ENCODE measurements at places on chromosomes 1 and 21. TPM values are rescaled to one million over a fixed set of nuclear protein-coding genes. Genes with fewer than 3 reads are reported as not detected.
A peak's percentile ranks its signal among the peaks of the same experiment; 100 is the strongest.

DNA sequence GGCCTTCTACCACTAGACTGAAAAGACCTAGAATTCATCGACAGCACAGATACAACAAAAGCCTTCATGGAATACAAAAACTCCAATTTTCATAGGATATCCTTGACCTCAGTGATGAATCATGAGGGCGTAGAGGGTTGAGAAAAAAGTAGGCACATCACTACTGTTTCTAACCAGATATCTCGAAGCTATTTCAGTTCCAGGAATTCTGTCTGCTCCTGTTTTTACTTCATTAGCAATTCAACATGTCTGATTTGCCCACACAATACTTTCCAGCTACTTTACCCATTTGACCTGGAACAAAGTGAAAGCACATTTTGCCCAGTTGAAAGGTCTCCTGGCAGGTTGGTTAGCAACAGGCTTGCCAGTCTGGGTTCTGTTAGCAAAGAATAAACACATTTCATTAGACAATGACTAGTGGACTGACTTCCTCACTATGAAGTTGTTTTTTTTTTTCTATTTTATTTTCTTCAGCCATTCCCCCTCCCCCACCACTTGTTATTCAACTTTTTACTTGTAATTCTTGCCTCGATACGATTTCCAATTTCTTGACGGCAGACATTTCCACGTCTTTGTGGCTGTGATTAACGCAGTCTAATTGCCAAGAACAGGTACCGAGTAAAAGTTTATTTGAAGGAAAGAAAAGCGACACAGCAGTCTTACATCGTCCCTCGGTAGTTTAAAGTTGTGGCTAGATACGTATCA lies 4.0 kb upstream of the ZBTB18 start:
- H3K4me3 ChIP-seq: peak overlapping the region; percentile 70
- peaks cover 14% of the 10 kb centered on the region for H3K4me1 ChIP-seq
- no peak for DNase-seq
- H3K27ac ChIP-seq: no peak overlapping the region

GRCh38 chr1:246384616-246385015 lies 122.5 kb downstream of the SMYD3 start:
- H3K36me3 ChIP-seq: no peaks in the 10 kb centered on the region
- no peaks in the 10 kb centered on the region for H3K4me1 ChIP-seq
- H3K27me3 ChIP-seq: no peaks in the 10 kb centered on the region
- H3K4me3 ChIP-seq: no peak overlapping the region
- no peak overlapping the region for H3K27ac ChIP-seq

DNA sequence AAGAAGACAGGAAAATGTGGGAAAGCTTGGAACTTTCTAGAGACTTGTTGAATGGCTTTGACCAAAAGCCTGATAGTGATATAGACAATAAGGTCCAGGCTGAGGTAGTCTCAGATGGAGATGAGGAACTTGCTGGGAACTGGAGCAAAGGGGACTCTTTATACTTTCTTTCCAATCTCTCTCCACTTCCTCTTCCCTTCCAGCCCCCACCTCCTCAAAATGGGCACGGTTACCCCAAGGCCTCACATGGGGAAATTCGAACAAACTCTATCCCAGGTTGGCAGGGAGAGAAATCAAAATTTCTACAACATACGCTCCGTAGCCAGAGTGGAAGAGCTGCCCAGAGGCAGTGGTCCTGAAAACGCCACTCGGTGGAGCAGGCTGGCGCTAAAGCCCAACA lies 15.2 kb downstream of the PPT1 start:
- H3K36me3 ChIP-seq: peaks cover 24% of the 10 kb centered on the region
- no peak overlapping the region for H3K4me3 ChIP-seq
- no peaks in the 10 kb centered on the region for H3K27me3 ChIP-seq
- no peak overlapping the region for H3K27ac ChIP-seq
- DNase-seq: no peak

- no peaks in the 10 kb centered on the region for H3K36me3 ChIP-seq
- H3K27me3 ChIP-seq: peaks cover 25% of the 10 kb centered on the region
- no peaks in the 10 kb centered on the region for H3K4me1 ChIP-seq
- no peak for DNase-seq
- no peak overlapping the region for H3K4me3 ChIP-seq
- no peak overlapping the region for H3K27ac ChIP-seq
Measured at GRCh38 chr1:118099686-118100085, 85.3 kb downstream of the SPAG17 start.

DNA sequence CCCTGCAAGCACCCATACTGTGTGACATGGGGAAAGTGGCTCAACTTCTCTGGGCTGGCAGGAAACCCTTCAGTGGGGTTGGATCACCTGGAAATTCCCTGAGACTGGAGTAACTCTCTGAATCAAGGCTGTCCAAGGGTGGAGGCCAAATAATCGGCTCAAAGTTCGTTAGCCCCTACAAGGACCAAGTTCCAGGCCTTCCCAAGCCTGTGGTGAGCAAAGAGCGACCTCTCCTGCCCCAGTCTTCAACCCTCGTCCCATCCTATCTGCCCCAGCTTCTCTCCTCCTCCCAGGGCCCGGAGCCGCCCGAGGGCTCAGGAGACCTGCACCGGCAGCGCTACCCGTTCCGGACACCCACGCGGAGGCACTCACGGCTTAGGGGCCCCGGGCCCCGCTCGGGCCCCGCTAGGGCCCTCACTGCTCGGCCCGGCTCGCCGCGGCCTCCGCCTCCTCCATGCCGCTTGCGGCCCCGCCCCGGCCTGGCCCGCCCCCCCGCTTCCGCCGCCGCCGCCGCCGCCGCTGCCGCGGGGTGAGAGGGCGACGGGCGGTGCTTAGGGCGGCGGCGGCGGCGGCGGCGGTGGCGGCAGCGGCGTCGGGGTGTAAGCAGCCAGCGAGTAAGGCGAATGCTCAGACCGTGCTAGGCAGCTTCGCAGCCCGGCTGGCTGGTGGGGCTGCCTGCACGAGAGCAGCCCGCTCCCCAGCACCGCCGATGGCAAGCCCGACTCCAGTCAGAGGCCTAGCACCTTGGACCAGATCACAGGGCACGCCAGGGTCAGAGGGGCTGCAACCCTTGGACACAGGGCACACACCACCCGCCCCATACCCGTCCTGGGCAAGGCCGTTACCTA lies at the start of gene POMGNT1:
Gene POMGNT1, minus strand, starts transcription at position 471 of the 848 bp plus-strand sequence. CDS start 613 bp downstream, outside the sequence.
- peak within 1 kb of the TSS; percentile 78 for H3K27ac ChIP-seq
- no peak for DNase-seq
- H3K4me1 ChIP-seq: peaks cover 11% of the 10 kb centered on the region
- no peaks in the 10 kb centered on the region for H3K27me3 ChIP-seq
- H3K4me3 ChIP-seq: peak within 1 kb of the TSS; percentile 66
- no peaks in the 10 kb centered on the region for H3K36me3 ChIP-seq

DNA sequence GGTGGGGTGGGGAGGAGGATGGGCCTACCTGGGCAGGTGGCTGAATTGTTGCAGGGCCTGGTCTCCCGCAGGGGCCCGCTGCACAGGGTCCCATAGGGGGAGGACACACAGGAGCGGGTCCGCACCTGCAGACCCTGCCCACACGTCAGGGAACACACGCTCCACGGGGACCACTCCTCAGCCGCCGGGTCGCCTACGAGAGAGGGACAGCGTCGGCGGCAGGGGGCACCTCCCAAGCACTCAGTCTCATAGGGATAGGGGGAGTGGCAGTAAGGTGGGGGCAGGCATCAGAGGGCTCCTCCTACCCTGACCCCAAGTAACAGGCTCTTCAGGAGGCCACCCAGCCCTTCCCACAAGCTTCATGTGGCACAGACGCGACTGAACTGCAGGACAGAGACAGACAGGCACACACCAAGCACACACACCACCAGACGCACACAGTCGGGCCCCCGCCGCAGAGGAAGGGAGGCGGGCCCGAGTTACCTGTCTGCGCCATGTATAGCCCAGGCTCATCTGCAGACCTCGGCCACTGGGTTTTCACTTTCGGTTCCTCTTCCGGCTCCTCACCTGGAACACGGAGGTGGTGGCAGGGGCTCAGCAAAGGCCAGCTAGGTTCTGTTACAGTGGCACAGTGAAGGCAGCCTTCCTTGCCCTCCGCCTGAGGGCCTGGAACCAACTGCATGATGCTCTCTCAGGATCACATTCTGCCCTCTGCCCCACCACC lies 19.8 kb downstream of the ADGRB2 start:
- no peak for DNase-seq
- H3K27ac ChIP-seq: no peak overlapping the region

- H3K4me3 ChIP-seq: no peak overlapping the region
- H3K36me3 ChIP-seq: no peaks in the 10 kb centered on the region
- DNase-seq: no peak
- H3K27me3 ChIP-seq: no peaks in the 10 kb centered on the region
Measured at GRCh38 chr1:2186901-2187300, 7.7 kb downstream of the FAAP20 start.

DNA sequence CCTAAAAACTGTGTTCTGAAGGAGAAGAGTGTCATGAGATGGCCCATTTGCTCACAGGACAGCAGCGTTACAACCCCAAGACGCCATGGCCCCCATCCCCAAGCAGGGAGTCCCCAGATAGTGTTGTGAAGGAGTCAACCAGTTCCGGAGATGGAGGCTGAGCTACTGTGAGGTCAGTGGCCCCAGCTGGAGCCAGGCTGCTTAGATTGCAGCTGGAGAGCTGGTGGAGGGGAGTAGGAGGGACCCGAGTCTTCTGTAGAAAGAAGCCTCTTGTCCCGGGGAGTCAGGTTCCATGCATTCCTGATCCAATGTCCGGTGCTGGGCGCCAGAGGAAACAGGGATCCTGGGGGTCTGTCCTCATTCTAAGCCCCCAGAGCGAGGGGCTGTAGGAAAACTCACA lies 93.5 kb upstream of the SIM2 start:
- no peaks in the 10 kb centered on the region for H3K4me1 ChIP-seq
- DNase-seq: no peak
- H3K36me3 ChIP-seq: no peaks in the 10 kb centered on the region
- no peak overlapping the region for H3K4me3 ChIP-seq

DNA sequence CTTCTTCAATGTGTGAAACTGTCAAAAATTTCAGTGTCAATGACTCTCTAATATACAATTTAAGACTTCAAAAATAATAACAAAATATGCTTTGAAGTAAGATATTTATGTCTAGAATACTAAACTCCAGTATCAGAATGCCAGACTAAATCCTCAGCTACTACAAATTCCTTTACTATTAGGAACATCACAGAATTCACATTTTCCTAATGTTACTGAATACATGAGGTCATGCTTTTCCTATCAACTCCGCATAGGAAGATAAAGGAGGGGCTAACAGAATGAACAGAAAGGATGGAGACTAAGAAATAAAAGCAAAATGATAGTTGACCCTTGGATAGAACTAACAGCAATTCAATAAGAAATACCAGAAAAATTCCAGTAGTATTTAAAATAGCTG lies 292.7 kb downstream of the SDCCAG8 start:
- peaks cover 10% of the 10 kb centered on the region for H3K4me1 ChIP-seq
- no peaks in the 10 kb centered on the region for H3K36me3 ChIP-seq
- no peak overlapping the region for H3K27ac ChIP-seq
- no peak for DNase-seq
- H3K4me3 ChIP-seq: no peak overlapping the region

DNA sequence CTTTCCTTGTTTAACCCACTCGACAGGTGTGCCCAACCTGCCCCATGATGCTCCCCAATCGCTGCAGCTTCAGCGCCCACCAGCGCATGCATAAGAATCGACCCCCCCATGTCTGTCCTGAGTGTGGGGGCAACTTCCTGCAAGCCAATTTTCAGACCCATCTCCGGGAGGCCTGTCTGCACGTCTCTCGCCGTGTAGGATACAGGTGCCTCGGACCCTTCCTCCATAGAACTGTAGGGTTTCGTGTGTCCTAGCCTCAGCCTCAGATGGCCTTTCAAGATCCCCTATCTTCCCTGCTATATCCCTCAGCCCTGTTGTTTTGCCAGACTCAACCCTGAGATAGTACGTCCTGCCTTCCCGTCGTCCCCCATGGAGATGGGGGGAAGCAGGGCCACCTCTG lies 6.4 kb downstream of the ZNF687 start:
- DNase-seq: no peak
- H3K36me3 ChIP-seq: peaks cover 13% of the 10 kb centered on the region
- no peak overlapping the region for H3K27ac ChIP-seq
- H3K4me1 ChIP-seq: peaks cover 6% of the 10 kb centered on the region

GRCh38 chr1:13699936-13700520 lies at the start of gene PRDM2:
Gene PRDM2 (plus strand): TSS chr1:13700188. CDS start chr1:13715606, 15,418 bp downstream.
- no peak for DNase-seq
- peak within 1 kb of the TSS; percentile 42 for H3K4me3 ChIP-seq
- peaks cover 13% of the 10 kb centered on the region for H3K4me1 ChIP-seq
- no peaks in the 10 kb centered on the region for H3K36me3 ChIP-seq

DNA sequence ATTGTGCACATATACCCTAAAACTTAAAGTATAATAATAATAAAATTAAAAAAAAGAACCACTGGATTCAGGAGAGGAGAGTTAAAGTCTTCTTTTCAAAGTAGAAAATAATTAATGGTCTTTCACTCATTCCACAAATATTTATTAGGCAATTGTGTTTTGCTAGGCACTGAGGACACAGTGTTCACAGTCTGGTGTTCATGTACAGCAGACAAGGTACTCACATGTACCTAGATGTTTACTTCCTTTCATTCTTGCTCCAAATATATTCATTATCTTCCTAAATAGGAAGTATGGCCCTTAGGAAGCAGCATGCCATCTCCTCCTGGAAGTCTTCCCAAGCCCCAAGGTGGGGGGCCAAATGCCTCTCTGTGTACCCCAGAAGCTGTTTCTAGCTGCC lies 265.0 kb downstream of the NPHP4 start:
- H3K4me3 ChIP-seq: no peak overlapping the region
- H3K36me3 ChIP-seq: no peaks in the 10 kb centered on the region
- H3K27ac ChIP-seq: no peak overlapping the region
- peaks cover 17% of the 10 kb centered on the region for H3K27me3 ChIP-seq
- H3K4me1 ChIP-seq: no peaks in the 10 kb centered on the region

DNA sequence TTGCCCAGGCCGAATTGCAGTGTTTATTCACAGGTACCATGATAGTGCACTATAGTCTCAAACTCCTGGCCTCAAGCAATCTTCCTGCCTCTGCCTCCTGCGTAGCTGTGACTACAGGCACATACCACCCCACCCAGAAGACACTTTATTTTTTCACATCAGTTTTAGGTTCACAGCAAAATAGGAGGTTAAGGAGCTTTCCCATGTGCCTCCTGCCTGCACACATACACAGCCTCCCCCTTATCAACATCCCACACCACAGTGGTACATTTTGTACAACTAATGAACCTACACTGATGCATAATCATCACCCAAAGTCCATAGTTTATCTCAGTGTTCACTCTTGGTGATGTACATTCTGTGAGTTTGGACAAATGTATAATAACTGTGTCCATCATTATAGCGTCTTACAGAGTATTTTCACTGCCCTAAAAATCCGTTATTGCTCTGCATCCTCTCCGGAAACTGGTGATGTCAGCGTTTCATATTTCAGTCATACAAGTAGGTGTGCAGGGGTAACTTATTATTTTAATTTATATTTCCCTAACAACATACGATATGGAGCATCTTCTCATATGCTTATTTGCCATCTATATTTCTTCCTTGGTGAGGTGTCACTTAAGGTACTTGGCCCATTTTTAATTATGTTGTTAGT lies 23.2 kb downstream of the OR13G1 start:
- no peak overlapping the region for H3K4me3 ChIP-seq
- DNase-seq: no peak
- no peaks in the 10 kb centered on the region for H3K4me1 ChIP-seq
- no peak overlapping the region for H3K27ac ChIP-seq

RHCE gene
- 0.64 TPM for total RNA-seq

CLIC6 gene
- total RNA-seq: 0.05 TPM

TNFRSF8 gene
- total RNA-seq: 0.17 TPM
